ENCODE measurements at places on chromosomes 7 and 10.
A peak's percentile ranks its signal among the peaks of the same experiment; 100 is the strongest.

GRCh38 chr7:27546610-27547009 is 116.1 kb downstream of the HIBADH start:
- no peak for DNase-seq

DNA sequence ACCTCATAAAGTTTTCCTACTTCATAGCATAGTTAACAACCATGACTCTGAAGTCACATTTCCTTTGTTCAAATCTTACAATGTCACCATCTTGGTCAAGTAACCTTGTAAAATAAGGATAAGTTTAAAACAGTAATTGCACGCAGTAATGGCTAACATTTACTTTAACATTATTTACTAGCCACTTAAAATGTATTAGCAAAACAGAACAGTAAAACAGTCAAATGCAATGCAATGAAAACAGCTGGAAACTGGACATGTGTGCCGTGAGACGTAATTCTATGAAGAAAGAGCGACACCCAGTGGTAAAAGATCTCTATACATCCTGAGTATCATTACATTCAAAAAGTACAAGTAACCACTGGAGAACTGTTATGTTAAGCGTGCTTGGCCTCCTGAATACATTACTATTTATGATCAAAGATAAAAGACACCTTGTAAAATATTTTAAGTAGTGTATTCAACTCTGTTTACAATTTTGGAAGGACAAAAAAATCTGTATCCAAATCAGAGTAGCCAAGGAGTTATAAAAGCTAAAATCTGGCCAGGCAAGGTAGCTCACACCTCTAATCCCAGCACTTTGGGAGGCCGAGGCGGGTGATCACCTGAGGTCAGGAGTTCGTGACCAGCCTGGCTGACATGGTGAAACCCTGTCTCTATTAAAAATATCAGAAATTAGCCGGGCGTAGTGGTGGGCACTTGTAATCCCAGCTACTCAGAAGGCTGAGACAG is 27.2 kb downstream of the ATE1 start:
- DNase-seq = peak; percentile 72

DNA sequence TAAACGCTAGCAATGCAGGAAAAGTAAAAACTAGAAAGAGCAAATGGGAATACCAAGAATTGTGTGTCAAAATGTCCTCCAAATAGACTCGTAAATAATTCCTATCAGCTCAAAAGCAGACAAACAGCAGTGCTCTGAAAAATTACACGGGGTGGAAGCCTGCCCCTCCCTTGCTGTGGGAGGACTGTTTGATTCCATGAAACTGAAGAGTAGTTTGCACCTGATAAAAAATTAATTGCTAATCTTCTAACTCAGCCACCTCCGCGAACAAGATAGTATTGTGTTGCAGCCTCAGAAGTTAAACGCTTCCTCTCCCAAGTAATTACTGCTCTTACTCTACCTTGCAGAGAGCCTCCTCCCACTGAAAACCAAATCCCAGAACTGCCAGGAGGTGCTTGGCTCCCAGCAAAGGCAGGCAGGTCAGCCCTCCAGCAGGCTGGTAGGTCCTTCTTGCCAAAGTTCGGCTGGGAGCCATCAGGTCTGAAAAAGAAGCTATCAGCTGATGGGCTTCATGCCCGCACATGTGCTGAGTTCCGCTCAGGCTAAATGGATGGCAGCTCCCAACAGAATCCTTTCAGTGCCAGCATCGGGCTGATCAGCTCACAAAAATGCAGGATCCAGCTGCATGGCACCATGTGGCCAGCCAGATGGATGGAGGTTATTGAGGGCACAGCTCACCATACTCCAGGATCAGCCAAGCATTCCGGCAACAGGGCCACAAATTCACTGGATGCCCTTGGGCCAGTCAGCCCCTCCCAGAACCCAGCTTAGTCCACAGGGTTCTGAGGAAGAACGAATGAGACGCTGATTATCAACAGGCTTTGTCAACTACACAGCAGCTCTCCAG is 37.1 kb downstream of the MAD1L1 start:
- no peak for DNase-seq

DNA sequence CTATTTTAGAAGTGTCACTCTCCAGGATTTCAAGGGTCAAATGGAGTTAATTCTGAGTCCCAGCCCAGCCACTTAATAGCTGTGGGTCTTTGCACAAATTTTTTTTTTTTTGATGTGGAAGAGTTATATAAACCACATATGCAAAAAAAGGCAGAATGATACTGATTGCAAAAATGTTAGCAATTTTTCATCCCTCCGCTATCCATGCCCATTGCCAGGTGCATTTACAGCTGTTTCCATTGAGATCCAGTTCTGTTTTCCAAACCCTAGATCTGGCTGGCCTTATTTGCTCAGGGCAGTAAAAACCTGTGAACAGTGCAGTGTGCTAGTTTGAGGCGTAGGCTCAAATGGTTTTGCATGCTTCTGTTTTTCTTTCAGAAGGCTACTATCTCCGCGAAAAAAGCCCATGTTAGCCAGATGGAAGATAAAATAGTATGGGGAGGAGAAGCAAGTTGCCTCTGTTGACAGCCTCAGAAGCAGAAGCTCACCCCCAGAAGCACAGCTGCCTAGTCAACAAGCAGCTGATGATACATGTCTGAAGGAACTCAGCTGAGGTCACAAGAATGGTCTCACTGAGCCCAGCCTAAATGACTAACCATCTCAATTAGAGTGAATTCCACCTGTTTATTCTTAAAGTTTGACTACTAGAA is 997 bp upstream of the ZNF138 start:
- no peak for DNase-seq

DNA sequence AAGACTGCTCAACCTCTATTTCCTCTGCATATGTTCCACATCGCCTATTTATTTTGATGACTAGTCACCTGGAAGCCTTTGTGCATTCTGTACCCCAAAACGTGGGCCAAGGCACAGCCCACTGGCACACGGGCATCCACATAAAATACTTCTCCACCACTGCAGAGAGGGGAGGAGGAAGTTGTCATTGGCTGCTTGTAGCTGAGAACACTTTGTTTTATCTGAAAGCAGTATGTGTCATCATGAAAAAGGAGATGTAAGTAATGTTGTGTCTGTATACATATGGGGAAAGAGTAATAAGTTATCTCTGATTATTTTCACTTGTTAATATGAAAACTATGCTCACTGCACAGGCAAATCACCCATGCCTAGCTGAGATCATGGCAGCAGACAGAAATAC is 48.2 kb upstream of the AMPH start:
- no peak for DNase-seq

DNA sequence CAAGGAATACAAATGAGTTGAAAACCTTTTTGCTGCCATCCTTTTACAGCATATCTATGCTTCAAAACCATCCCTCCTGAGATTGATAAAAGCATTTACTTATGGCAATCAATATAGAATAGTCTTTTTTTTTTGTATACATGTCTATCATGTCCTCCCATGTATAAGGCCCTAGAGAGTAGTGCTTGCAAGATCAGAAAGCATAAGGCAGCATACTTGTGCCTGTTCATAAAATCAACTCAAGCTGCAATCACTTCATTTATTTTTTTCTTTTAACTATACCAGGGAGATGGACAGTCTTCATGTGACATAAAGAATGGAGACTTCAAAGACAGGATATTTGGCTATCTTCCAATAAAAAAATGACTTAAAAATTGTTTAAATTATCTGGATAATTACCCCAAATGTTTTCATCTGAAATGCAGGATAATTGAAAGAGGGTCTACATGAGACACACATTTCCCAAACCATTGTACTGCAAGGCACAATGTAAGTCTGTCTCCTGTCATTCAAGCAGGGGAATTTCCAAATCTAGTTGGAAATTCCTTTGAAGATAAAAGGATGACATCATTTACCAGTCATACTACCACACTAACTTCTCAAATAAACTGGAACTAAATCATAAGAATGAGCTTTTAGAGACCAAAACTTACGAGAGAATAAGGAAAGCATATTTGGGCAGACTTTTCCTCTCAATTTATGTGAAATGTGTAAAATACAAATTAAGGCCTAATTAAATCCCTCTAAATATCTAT is 22.5 kb downstream of the LRRN3 start:
- DNase-seq = no peak

DNA sequence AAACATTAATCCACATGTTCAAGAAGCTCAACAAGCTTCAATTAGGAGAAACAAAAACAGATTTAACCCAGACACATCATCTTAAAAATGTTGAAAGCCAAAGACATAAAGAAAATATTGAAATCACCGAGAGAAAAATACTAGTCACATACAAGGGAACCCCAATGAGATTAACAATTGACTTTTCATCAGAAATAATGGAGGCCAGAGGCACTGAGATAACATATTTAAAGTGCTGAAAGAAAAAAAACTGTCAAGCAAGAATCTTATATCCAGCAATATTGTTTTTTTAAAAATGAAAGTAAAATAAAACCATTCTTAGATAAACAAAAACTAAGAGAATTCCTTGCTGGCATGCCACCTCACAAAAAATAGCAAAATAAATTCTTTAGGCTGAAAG is 28.9 kb downstream of the AOC1 start:
- no peak for DNase-seq

All from Caco-2 (cell line).